ENCODE measurements at places on chromosomes 4 and X. TPM values are rescaled to one million over a fixed set of nuclear protein-coding genes. Genes with fewer than 3 reads are reported as not detected.

The RAI2 gene
- not detected for total RNA-seq

The C1QTNF7 gene
- total RNA-seq, result not detected

The RHOXF2B gene
- total RNA-seq, result not detected

The RPL36A gene
- total RNA-seq, result 91.5 TPM

- no peak for DNase-seq
These were observed 7.0 kb downstream of the CHST7 start for GRCh38 chrX:46580613-46581012.

GRCh38 chr4:42315231-42315630 is 82.1 kb upstream of the SHISA3 start:
- no peak for DNase-seq

DNA sequence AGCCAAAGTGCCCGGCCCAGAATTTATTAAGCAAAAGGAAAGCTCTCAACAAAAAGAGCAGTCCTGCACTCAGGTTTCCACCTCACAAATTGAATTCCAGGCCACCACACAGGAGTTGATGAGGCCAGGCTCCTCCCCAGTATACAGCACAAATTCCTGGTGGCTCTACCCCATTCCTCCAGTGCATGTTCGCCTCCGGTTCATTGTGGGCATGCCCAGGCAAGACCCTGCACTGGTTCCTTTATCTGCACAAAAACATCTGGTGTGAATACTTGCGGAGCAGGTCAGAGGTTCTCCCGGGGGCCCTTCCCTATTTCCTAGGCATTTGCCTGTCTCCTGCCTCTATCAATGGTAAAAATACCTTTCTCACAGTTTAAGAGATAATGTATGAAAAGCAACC is 195.2 kb upstream of the ANXA10 start:
- no peak for DNase-seq

GRCh38 chr4:79492148-79492547 is 84.1 kb upstream of the GK2 start:
- no peak for DNase-seq

- peak; percentile 52 for DNase-seq
These were observed 21.0 kb downstream of the MAOA start for GRCh38 chrX:43676971-43677572.
